ENCODE measurements at places on chromosomes 5 and 9.

GRCh38 chr5:97004423-97005060, 68.7 kb downstream of the LNPEP start:
- H3K4me1 ChIP-seq, result peaks cover 35% of the 10 kb centered on the region
- no peaks in the 10 kb centered on the region for H3K27me3 ChIP-seq
- H3K27ac ChIP-seq, result no peak overlapping the region

DNA sequence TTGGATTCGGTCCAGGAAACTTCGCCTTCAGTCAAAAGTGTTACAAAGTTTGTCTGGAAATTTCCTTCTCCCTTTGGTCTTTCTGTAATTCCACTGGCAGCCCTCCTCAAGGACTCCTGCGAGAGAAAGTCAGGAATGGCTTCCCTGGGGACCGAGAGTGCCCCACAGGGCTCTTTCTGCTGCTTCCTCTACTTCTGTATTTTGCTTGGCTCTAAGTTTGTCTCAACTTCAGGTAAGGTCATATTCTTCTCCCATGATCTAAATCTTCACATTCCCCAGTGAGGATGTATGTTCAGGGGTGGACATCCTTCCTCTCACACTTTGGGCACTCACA, 10.3 kb upstream of the RIOK2 start:
- no peak for DNase-seq
- H3K4me3 ChIP-seq, result no peak overlapping the region
- no peaks in the 10 kb centered on the region for H3K36me3 ChIP-seq

- H3K4me3 ChIP-seq, result no peak overlapping the region
- DNase-seq, result no peak
- no peaks in the 10 kb centered on the region for H3K36me3 ChIP-seq
- H3K27ac ChIP-seq, result no peak overlapping the region
Observed at GRCh38 chr9:21506626-21507482, 24.7 kb upstream of the IFNE start.

DNA sequence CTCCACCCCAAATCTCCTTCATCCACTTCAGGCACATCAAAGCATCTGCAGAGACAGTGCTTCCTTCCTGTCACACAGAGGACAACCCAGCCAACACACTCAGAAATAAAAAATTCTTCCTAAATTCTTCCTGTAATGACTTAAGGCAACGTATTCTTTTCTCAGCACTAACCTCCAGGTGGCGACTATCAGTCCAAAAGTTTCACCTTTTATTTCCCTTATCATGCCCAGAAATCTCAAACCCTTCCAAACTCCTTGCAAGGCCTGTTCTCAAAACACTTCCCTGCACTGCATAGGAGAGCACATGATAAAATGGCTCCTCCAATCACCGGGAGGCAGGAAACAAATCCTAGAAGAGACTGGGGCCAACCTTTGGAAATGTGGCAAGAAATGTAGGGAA, 35.1 kb downstream of the SLIT3 start:
- no peaks in the 10 kb centered on the region for H3K36me3 ChIP-seq
- H3K4me3 ChIP-seq, result no peak overlapping the region
- H3K27me3 ChIP-seq, result no peaks in the 10 kb centered on the region
- no peaks in the 10 kb centered on the region for H3K4me1 ChIP-seq
- no peak overlapping the region for H3K27ac ChIP-seq

- H3K36me3 ChIP-seq, result no peaks in the 10 kb centered on the region
- DNase-seq, result no peak
- H3K4me3 ChIP-seq, result no peak overlapping the region
- H3K27me3 ChIP-seq, result no peaks in the 10 kb centered on the region
- H3K27ac ChIP-seq, result no peak overlapping the region
- H3K4me1 ChIP-seq, result peaks cover 10% of the 10 kb centered on the region
Observed at GRCh38 chr5:107485184-107485583, 185.6 kb downstream of the EFNA5 start.

Data from esophagus squamous epithelium (tissue), 5 donors.